CD4-positive, alpha-beta T cell treated with Interleukin-6 at 100 ng/mL for 8 hours (primary cell): ENCODE measurements at places on chromosomes 1 and 21.

DNA sequence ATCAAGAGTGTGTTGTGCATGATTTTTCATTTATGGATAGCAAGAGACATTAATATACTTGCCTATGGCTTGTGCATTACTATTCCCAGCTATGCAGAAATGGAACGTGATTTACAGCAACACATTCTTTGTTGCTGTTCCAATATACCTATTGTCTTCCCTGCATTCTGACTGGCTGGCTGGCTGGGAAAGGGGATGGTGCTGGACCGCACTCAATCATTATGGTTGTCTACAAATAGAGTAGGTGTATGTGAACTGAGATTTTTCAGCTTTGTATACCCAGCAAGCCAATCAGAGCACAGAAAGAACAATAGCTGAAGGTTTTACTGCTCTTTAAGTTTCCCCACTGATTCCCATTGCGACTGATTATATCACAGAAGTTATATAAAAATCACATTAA, 167.5 kb downstream of the ATG4C start:
- no peak for DNase-seq

DNA sequence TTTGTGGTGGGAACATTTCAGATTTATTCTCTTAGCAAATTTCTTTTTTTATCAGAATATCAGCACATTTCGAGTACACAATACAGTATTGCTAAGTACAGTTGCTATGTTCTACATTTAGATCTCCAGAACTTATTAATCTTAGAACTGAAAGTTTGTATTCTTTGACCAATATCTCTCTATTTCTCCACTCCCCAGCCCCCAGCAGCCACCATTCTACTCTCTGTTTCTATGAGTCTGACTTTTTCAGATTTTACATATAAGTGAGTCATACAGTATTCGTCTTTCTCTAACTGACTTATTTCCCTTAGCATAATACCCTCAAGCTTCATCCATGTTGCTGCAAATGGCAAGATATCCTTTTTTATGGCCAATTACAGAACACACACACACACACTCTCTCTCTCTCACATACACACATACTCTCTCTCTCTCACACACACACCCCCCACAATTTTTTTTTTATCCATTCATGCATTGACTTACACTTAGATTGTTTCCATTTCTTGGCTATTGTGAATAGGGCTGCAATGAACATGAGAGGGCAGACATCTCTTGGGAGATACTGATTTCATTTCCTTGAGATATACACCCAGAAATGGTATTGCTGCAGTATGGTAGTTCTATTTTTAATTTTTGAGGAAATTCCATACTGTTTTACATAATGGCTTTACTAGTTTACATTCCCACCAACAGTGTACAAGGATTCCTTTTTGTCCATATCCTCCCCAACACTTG, 15.7 kb downstream of the RPTN start:
- no peak for DNase-seq

DNA sequence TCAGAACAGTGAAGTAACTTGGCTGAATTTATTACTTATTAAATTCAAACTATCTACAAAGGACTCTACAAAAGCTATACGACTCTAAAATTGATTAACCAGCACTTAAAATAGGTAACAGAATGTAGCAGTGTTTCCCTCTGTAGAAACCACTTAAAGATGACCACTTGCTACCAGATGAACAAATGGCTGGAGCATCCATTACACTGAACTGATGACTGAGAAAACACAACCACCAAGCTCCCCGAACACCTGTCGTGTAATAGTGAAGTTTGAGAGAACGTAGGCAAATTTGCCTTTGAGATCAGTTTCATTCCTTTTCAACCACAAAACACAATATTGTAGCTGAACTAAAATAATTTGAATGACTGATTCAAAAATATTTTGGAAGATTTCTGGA, 226.7 kb downstream of the KCNT2 start:
- DNase-seq = no peak

DNA sequence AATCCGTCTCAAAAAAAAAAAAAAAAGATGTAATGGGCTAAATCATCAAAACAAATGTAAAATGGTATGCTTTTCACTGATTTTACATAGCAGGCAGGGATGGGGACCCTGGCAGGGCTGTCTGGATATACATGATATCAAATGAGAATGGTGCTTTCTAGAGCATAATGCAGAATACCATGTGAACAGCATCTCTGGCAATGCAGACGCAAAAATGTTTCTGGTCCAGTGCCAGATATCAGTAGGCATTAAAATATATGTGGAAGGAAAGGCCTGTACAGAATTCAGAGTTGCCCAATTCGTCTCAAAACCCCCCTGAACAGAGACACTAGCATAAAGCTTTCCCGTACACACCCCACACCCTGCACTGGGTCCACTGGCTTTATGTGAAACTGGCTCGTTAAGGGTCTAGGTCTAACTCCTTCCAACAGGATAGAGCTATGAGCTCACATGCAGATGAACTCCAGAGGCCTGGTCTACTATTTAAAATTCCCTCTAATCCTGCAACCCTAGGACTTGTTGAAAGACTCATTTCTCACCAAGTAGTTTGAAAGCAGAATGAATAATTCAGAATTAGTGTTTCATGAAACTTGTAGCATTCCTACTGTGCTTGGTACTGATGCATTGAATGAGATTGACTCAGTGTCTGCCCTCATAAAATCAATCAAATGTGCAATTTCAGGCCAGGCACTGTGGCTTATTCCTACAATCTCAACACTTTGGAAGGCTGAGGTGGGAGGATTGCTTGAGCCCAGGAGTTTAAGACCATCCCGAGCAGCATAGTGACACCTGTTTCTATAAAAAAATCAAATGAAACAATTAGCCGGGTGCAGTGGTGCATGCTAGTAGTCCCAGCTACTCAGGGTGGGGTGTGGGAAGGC, 2.6 kb upstream of the MYSM1 start:
- DNase-seq = no peak

GRCh38 chr1:152460529-152460899, 46.5 kb upstream of the CRNN start:
- no peak for DNase-seq
